ENCODE measurements at places on chromosomes 2 and 18. TPM values are rescaled to one million over a fixed set of nuclear protein-coding genes. Genes with fewer than 3 reads are reported as not detected.

- H3K4me3 ChIP-seq = no peak overlapping the region
- H3K27me3 ChIP-seq = no peaks in the 10 kb centered on the region
- no peaks in the 10 kb centered on the region for H3K36me3 ChIP-seq
These were observed 293.5 kb downstream of the SETBP1 start for GRCh38 chr18:44974174-44974573.

- no peaks in the 10 kb centered on the region for H3K27me3 ChIP-seq
- no peak for DNase-seq
- H3K4me3 ChIP-seq = no peak overlapping the region
- H3K36me3 ChIP-seq = no peaks in the 10 kb centered on the region
- H3K27ac ChIP-seq = no peak overlapping the region
- peaks cover 6% of the 10 kb centered on the region for H3K4me1 ChIP-seq
These were observed 14.3 kb downstream of the SPTBN1 start for GRCh38 chr2:54470266-54470938.

DNA sequence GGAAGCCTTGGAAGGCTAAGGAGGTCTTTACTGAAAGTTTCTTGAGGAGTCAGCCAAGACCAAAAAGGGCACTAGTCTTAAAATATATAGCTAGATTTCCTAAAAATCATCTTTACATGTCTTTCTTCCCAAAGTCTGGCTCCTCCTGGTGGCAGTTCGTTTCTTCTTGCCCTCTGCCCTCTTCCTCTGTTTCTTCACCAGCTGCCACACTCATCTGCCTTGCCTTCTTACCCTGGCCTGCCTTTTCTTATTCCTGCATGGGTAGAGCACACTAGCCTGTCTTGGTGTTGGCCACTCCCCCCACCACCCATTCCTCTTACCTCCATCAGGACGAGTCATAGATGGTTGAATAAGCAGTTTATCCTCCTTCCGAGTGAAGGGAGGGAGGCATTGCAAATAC, 129.8 kb downstream of the RAPGEF4 start:
- no peaks in the 10 kb centered on the region for H3K27me3 ChIP-seq
- no peaks in the 10 kb centered on the region for H3K36me3 ChIP-seq
- no peaks in the 10 kb centered on the region for H3K4me1 ChIP-seq
- H3K27ac ChIP-seq = no peak overlapping the region
- H3K4me3 ChIP-seq = no peak overlapping the region

DNA sequence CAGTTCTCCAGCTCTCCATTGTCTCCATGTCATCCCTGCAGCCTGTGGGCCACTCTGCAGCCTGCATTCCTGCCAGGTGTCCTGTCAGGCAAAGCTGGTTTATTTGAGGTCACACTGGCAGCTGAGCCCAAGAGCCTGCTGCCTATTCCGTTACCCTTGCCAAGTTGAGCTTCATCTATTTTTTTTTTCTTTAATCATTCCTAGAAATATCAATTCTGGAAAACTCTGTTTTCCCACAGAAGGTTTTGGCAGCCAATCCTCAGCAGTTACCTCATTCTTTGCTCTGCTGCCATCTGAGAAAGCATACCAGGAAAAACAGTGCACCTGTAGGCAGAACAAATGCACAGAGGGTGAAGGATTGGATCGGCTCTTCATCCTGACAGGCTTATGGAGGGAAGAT, 411.0 kb upstream of the ACVR2A start:
- H3K27ac ChIP-seq = no peak overlapping the region
- DNase-seq = no peak
- H3K36me3 ChIP-seq = no peaks in the 10 kb centered on the region
- H3K4me1 ChIP-seq = no peaks in the 10 kb centered on the region
- no peaks in the 10 kb centered on the region for H3K27me3 ChIP-seq
- H3K4me3 ChIP-seq = no peak overlapping the region

HPCAL1 gene
- total RNA-seq = 203 TPM

DNA sequence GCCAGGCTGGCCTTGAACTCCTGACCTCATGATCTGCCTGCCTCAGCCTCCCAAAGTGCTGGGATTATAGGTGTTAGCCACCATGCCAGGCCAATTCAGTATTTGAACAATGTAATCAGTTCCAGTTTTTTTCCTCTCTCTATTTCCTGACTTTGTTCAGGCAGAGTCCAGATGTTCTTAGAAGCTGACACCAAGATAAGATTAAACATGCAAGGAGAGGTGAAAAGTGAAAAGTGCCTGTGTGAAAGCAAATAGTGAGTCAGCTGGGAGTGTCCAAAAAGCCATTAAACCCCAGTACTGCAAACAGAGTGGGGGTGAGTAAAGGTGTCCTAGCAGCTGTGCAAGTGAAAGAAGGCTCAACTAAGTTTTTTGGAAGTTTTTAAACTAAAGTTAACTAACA, 231.5 kb downstream of the PTH2R start:
- no peak overlapping the region for H3K4me3 ChIP-seq
- no peaks in the 10 kb centered on the region for H3K27me3 ChIP-seq
- H3K4me1 ChIP-seq = no peaks in the 10 kb centered on the region
- no peak overlapping the region for H3K27ac ChIP-seq
- no peak for DNase-seq

RFTN2 gene
- total RNA-seq = 17.5 TPM

Data from prostate gland (tissue), 2 donors.